ENCODE measurements at places on chromosomes 4 and X.

GRCh38 chr4:138110815-138111214 lies 131.3 kb downstream of the SLC7A11 start:
- no peak for DNase-seq

DNA sequence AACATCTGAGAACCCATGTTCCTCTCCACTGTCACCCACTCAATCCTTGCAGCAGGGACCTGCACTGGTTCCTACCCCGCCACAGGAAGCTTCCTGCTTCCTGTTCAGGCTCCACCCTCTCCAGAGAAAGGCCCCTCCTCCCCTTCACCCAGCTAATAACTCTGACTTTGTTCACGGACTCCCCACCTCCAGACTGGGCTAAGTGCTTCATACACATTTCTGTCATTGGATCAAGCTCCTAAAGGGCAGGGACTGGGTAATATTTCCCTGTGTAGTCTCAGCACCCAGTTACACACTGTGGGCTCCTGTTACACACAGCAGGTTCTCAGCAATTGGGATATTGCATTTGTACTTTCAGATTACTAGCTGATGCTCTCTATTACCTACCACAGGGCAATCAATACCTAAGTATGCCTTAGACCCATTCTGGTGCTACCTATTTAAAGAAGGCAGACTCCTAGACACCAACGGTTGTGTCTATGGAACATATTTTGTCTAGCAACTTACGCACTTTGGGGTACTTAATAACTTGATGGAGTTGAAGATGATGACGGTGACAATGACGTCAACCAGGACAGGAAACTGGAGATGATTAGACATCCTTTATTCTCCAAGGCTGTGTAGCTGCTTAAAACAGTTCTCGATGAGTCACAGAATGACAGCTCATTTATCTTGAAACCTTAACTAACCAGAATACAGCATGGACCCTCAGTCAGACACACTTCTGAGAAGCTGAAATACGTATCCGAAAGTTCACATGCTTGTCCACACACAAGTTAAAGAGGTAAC lies 58.1 kb downstream of the MAML3 start:
- DNase-seq = no peak

- DNase-seq = peak; percentile 46
Measured at GRCh38 chr4:140637836-140638235, 69.1 kb upstream of the UCP1 start.

DNA sequence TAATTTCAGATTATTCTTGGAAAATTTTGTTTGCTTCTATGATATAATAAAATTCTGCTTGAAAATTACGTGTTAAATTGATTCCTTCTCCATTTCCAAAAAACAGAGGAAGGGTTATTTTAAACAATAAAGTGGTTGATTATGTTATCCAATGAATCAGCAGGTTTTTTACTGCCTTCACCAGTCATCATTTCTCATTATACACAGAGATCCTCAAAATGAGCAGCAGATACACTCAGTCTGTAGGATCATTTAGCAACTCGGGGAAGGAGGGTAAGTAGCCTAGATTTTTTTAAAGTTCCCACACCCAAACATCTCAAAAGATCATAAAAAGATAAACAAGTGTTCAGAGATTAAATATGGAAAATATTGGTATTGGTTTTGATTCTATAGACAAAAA lies 6.8 kb upstream of the TMEM144 start:
- DNase-seq = no peak

DNA sequence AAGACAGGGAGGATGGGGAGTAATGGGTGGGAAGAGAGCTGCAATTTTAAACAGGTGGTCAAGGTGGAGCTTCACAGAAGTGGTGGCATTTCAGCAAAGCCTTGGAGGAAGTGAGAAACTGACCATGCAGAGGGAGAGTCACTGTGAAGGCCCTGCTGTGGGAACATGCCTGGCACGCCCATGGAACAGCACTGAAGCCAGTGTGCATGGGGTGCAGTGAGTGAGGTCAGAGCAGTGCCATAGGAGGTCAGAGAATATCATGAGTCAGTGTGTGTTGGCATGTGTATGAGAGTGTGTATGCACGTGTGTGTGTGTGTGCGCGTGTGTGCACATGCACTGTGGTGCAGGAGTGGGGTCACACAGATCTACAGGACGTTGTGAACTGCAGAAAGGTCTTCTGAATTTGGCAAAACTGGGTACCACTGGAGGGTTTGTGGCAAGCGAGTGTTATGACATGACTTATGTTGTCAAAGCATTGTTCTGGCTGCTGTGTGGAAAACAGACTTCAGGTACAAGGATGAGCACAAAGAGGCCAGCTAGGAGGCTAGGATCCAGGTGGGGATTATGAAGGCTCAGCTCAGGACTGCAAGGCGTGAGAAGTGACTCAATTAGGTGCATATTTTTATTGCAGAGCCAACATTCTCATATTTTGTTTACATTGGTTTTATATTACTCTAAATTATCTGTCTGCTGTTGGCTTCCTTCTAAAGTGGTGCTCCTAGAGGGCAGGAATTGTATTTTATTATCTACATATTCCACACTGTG lies 34.0 kb downstream of the ZNF827 start:
- DNase-seq = no peak

- no peak for DNase-seq
Measured at GRCh38 chr4:130422261-130422660, 1326.3 kb downstream of the C4orf33 start.

- DNase-seq = no peak
Measured at GRCh38 chr4:177376024-177376423, 66.2 kb downstream of the AGA start.

DNA sequence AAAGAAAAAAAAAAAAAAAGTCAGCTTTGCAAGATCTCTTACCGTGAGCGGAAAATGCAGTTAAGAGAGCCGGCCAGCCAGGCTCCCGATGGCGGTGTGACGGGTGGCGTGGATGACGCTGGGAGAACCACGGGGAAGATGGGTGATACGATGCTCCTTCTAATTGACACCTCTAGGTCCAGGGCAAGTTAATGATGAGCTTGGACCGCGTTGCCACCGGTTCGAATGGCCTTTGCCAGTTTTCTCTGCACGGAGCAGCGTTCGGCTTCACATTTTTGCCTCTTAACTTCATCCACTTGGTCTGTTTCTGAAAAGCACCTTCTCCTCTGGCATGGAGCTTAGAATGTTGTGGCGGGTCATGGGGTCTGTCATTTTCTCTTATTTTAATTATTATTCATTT lies 33.2 kb downstream of the SHOX start:
- DNase-seq = no peak

DNA sequence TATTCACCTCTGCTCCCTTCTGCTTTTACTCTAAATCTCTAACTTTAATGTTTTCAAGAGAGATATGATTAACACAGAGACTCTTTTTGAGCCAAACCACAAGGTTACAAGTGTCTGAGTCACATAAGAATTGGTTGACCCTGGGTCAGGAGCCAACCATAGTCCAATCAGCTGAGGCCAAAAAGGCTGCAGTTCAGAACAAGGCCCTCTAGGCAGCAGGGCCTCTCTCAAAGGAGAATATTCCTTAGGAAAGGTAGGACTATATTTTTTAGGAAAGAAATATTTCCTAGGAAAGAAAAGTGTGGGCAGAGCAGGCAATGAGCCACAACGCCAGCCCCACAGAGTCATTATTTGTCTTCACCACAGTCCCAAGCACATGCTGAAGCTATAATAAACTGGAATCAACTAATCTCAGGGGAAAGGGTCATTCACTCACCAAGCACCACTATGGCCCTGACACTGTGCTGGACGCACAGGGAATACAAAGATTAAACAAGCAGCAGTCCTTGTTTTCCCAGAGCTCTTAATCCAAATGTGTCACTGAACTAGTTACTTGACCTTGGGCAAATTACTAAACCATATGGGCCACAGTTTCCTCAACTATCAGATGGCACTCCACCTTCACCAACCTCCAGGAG lies 2.2 kb downstream of the ATP8A1 start:
- DNase-seq = no peak

DNA sequence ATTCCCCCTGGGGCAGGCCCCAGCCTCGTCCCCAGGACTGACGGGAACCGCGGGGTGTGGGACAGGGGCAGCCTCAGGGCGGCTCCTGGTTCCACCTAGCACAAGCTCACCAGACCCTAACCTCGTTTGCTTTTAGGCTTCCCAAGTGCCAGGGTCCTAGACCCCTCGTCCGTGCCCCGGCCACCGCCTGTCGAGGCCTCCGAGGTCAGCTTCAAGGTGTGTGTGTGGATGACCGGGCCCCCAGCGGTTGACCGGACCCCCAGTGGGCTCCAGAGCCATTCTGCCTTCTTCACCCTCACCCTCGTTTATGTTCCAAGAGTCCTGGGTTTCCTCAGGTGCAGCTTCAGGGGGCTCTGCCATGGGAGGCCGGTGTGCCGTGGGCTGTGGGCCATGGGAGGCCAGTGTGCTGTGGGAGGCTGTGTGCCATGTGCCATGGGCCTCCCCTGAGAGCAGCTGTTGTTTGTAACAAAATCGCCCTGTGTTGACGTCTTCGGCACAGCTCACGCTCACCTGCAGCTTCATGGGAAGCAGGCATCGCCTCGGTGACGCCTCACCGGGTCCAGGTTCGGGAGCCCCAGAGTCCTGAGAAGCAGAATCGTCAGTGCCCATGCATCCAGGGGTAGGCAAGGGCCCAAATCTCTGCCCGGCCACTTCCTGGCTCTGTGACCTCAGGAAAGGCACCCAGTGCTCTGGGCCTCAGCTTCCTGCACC lies 43.0 kb upstream of the HMX1 start:
- no peak for DNase-seq

GRCh38 chr4:118839221-118839927 lies 3.4 kb upstream of the SEC24D start:
- no peak for DNase-seq

DNA sequence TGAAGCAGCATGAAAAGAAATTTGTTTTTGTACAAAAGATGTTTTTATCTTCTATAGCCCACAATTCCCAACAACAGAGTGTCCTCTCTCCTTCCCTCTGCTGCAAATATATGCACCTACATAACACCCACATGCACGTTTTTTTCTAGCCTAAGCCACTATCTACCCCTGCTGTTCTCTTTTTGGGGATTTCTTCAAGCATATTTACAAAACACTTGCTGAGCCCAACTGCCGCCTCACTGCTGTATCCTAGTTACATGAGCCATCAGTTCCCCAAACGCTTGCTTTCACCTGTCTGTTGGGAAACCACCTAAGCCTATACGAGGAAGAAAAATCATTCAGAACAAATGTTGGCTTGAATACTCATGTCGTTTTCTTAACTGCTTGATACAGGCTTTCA lies 127.2 kb downstream of the CHRNA9 start:
- DNase-seq = no peak

DNA sequence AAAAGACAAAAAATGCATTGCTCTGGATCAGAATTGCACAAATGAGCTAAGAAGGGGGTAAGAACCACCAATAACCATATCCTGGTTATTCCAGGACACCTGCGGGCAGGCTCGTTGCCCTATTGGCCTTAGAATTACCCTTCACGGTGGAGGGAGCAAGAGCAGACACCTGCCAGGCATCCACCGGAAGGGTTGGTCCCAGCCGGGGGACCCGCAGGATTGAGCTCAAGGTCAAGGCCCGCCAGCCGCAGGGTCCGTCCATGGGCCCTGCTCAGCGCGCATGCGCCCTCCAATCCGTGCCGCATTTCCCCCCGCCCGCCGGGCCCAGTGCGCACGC lies 575 bp downstream of the SLC25A6 start:
- DNase-seq = peak; percentile 82

Measured in cerebellar cortex (tissue), 1 donor.